ENCODE measurements at places on chromosomes 4 and X.

DNA sequence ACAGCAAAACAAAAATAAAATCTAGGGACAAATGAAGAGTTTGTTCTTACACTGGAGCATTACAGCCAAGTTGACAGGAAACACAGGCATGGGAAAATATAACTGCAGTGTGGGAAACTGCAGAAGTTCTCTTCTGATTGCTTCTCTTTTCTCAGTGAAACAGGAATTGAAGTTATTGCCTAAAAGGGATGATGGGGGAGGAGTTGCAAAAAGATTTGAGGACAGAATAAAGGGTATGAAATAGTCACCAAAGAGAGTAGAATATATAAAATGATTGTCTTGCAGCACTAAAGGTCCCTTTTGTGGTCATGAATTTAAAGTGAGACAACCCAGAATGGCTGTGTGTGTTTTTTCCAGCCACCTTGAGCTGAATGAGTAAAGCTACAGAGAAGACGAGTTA lies 103.7 kb downstream of the JADE1 start:
- no peak for DNase-seq

DNA sequence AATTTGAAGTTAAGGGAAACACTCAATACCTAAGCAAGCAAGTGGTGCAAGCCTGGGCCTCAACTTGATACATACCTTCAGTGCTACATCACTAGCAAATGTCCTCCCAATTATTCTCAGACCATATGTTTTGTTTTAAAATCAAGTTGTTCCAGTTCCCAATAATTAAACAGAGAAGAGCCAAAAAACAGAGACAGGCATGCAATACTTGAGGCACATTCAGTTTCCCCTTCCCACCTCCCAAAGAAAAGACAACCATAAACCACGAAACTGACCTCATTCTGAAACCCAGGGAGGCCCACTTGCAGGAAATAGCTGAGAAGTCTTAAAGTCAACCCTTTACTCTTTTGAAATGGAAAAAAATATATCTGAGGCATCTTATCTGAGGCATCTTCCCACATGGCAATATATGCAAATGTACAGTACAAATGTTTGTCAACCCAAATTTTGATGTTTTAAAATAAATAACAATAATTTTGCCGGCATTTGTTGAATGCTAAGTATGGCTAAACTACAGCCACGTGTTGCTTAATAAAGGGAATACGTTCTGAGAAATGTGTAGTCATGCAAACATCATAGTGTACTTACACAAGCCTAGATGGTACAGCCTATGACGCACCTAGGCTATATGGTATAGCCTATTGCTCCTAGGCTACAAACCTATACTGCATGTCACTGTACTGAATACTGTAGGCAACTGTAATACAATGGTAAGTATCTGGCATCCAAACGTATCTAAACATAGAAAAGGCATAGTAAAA lies 147.5 kb downstream of the TSPAN5 start:
- DNase-seq, result peak; percentile 18

DNA sequence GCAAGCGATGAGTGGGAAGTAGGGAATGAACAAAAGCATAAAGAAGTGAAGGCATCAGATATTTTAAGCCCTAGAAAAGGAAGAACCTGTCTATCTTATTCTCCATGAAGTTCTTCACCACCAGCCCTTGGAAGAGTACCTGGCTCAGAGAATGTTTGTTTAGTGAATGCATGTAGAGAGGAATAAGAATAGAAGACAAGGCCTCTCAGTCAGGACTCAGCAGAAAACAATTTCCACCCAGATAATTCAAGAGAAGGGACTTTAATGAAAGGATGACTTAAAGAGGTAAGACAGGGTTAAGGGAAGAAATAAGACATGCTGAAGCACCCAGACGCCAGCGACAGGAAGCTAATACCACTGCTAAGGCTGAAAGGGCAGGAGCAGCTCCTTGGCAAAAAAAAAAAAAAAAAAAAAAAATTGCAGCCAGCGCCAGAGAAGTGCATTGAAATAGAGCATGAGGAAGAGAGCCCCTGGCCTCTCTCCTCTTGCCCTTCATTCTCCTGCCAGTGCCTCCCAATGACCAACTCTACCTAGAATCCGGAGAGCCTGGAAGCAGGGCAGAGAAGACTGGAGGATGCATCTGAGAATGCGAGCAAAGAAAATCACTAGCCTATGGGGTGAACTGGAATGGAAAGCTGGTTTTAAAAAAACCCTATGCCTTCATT lies 47.2 kb upstream of the RASGEF1B start:
- no peak for DNase-seq

DNA sequence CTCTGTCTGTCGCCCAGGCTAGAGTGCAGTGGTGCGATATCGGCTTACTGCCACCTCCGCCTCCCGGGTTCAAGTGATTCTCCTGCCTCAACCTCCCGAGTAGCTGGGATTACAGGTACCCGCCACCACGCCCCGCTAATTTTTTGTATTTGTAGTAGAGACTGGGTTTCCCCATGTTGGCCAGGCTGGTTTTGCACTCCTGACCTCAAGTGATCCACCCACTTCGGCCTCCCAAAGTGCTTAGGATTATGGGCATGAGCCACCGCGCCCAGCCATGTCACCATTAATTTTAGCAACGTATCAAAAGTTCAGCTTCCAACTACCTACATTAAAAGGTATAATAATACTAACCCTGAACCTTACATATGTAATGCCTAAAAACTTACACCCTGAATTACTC lies 940 bp upstream of the UTP3 start:
- no peak for DNase-seq

- no peak for DNase-seq
Measured at GRCh38 chr4:40046311-40046980, 10.2 kb upstream of the N4BP2 start.

DNA sequence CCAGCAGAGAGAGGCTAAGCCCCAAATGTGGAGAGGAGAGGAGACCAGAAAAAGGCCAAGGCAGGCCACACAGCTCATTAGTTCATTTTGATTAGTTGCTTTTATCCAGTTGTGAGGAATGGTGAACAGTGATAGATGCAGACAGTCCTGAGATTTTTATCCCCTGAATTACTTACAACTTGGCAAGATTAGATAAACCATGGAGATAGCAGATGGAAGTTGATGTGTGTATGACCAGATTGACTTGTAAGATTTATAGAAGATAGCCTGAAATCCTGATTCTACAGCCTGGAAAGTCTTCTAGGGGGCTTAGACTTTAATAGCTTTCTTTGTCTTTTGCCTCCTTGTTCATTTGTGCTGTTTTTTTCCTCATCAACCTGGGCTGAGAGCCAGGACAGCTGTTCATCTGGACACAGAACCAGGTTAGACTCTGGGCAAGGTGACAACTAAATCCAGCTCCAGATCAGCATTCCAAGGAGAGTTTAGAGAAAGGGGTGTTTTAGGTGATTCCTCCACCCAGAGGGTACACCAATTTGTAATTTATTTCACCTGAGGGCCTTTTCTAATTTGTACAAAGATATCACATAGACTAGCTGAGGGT lies 215.5 kb downstream of the SPATA18 start:
- DNase-seq, result no peak

DNA sequence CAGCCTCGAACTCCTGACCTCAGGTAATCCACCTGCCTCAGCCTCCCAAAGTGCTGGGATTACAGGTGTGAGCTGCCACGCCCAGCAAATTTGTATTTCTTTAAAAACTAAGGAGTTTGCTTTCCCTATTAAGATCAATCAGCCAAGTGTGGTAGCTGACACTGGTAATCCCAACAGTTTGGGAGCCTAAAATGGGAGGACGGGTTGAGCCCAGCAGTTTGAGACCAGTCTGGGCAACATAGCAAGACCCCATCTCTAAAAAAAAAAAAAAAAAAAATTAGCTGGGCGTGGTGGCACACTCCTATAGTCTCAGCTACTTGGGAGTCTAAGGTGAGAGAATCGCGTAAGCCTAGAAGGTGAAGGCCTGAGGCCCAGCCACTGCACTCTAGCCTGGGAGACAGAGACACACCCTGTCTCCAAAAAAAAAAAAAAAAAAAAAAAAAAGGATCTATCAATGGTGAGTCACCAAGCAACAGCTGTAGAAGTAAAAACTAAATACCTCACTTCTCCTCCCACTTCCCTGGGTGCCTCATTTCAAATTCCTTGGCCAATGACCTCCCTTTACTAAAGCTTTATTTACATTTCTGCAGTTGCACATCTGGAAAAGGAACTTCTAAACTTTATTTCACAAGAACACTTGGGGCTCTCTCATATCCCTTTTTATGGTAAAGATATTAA lies 54.5 kb downstream of the LDB2 start:
- no peak for DNase-seq

GRCh38 chrX:153917869-153918268 lies 8.2 kb downstream of the ARHGAP4 start:
- no peak for DNase-seq

DNA sequence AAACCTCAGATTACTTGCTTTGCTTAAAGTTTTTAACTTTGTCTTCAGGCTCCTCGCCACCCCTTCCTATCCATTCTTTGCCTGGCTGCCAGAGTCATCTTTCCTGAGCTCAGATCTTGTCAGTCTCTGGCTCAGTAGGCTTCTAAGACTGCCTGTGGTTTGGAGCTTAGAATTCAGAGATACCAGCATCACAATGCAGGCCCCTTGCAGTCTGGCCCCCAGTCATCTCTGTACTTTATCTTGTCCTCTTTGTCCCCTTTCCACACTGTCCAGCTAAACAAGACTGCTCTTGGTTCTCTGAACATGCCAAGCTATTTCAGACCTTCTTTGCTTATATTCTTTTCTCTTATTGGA lies 3.0 kb downstream of the KIAA0232 start:
- no peak for DNase-seq

DNA sequence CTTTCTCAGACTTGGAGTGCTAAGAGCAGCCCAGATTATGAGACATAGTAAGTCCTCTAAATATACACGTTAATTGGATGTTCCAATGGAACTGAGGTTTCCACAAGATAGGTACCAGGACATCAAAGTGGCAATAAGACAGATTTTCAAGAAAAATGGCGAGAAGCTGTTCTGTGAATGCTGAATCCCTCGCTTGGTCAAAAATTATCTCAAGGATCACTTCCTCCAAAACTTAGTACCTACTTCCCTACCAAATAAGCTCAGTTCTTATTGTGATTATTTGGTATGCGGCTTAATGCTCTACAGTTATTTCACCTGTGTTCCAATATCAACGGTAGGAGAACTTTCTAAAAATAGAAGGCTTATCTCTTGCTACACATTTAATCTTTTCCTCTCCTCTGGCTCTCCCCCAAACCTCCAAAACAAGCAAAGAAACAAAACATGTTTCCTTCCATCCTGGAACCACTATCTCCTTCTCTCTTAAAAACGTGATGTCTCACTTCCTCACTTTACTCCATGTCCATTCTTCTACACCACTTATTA lies 14.7 kb downstream of the PDGFC start:
- DNase-seq, result no peak

DNA sequence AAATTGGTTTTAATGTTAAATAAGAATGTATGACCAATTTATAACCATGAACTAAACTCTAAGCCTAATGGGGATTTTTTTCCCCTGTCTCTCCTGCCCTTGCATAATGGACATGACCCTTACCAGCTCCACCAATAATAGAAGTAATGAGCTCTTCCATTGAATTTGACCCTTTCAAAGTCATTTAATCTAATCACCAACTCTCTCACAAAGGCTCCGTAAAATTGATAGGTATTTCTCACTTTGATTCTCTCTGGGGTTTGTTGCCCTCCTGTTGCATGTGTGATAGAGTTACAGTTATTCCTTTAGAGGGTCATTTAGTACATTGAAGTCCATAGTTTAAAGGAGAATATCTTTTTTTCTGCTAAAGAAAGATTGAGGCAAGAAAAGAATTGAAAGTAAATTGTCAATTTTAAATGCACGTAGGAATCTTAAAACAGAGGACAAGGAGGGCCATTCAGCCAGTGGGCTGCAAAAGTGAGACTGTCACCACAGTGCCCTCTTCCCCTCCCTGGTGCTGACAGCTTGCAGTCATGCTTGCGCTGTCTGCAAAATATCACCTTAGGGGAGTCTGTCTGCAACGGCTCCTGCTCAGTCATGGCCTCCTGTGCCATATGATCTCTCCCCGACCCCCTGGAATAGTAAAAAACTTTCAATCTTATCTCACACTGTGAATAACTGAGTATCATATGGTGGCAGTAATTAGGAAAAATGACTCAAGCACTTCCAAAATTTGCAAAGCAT lies 307.5 kb upstream of the GNPDA2 start:
- no peak for DNase-seq

DNA sequence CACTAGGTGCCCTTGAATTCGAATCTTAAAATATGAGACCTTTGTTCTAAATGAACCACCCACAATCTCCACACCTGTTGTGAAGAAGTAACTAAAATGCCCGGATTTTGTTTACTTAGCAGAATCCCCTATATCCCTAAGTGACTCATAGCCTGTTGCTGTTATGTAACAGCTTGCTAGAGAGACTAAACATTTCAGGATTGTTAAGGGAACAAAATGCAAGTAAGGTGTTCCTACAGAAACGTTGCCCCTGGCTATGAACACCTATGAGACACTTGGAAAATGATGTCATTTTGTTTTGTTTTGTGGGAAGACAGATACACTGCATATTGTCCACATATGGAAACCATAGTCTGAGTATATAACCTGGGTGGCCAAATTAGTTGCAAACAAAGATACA lies 24.2 kb upstream of the MXRA5 start:
- no peak for DNase-seq

Data from stimulated activated CD4-positive, alpha-beta T cell treated with anti-CD3 and anti-CD28 coated beads, Interleukin-12 subunit alpha, Interleukin-12 subunit beta, amount 100 ng/mL, for 24 hours (primary cell).